ENCODE measurements at places on chromosomes 1 and 21.

GRCh38 chr1:1346501-1346890 lies 2.7 kb downstream of the DVL1 start:
- DNase-seq, result no peak

DNA sequence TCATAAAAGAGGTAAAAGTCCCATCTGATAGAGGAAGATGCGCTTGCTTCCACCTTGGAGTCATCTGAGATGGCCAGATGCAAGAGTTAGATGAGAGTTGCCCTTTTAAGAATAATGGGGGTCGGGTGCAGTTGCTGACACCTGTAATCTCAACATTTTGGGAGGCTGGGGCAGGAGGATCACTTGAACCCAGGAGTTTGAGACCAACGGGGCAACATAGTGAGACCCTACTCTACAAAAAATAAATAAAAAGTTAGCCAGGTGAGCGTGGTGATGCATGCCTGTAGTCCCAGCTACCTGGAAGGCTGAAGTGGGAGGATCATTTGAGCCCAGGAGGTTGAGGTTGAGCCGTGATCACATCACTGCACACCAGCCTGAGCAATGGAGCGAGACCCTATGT lies 13.5 kb upstream of the TEDDM1 start:
- DNase-seq, result no peak

- DNase-seq, result no peak
These were observed 166.6 kb upstream of the SGIP1 start for GRCh38 chr1:66367369-66367768.

DNA sequence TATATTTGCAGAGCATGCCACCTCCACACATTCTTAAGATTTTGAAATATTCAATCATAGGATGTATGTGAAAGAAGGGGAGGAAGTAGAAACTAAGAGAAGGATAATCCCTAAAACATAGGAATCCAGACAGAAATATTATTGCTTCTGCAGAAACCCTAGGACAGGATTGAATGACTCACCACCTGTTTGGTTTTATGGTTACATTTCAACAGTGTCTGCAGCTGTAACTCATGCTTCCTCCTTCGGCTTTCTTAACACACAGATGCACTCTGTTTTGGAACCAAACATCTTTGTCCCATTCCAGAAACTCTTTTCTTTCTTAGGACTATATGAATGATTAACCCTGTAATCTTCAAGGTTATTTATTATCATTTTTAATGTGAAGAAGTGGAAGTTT lies 20.7 kb downstream of the RGS7 start:
- DNase-seq, result no peak

DNA sequence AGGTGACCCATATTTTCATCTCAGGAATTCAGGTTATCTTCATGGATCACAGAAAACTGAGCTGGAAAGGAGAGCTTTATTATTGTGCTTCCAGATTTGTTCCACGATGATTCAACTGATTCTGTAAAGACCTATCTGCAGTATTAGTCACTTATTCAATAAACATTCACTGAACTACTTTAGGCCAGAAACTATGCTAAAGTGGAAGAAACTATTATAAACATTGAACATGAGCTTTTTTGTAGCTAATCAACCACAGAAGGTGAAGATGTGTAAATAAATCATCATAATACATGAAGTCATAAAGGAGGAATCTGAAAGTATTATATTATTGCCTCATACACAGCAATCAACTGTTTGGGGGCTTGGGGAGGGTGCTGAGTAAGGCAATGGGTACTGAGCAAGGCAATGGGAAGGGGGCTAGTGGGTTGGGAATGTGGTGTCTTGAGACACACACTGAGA lies 30.6 kb upstream of the EXO1 start:
- no peak for DNase-seq

- no peak for DNase-seq
These were observed 224.6 kb upstream of the C1orf174 start for GRCh38 chr1:4124631-4125145.

- DNase-seq, result no peak
These were observed 142.8 kb downstream of the ETS2 start for GRCh38 chr21:38948377-38949069.

DNA sequence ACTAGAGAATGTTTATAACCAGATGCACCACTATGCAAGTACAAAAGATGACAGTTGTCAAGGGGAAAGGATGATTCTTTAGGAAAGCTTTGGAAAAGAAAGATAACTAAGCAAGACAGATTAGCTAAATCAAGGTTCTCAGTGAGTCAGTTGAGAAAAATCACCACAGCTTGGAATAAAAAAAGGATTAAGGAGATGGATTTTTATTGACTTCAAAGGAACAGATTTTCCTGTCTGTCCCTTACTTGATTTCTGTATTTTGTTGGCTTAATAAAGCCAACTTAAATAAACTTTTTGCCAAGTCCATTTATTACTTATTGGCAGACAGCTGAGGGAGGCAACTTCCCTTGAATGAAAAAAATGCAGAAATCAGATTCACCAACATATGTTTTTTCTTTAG lies 93.9 kb downstream of the NR5A2 start:
- no peak for DNase-seq

DNA sequence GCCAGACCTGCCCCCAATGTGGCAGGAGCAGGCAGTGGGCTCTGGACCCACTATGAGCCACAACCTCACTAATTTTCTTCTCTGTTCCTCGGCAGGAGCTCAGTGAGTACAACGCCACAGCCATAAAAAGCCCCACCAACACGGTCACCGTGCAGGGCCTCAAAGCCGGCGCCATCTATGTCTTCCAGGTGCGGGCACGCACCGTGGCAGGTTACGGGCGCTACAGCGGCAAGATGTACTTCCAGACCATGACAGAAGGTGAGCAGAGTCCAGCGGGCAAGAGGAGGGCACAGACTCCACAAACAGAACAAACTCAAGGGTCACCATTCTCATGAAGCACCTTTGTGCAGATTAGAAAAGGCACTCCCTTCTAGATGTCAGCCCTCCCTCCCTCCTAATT lies 79.9 kb downstream of the LACTBL1 start:
- DNase-seq, result no peak

GRCh38 chr1:47755101-47755990 lies 241.8 kb downstream of the TRABD2B start:
- DNase-seq, result no peak

DNA sequence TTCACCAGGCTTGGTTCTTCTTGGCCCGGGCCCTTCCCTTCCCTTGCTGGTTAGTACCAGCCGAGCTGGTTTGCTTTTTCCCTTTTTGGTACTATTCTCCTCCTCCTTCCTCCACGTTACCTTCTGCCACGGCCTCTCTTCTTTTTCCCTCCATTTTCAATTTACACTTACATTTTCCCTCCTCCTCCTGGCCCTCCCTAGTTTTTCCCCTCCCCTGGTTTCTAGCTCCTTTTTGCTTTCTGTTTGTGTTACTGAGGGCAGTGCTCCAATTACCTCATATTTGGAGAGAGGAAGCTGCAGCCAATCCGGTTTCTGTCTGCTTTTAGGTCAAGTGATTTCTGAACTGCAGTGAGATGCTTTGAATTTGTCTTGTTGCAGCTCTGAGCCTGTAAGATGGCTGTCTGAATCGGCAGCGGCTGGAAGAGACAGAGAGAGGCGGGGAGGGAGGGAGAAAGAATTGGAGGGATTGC lies 63.7 kb downstream of the MACF1 start:
- peak; percentile 67 for DNase-seq

DNA sequence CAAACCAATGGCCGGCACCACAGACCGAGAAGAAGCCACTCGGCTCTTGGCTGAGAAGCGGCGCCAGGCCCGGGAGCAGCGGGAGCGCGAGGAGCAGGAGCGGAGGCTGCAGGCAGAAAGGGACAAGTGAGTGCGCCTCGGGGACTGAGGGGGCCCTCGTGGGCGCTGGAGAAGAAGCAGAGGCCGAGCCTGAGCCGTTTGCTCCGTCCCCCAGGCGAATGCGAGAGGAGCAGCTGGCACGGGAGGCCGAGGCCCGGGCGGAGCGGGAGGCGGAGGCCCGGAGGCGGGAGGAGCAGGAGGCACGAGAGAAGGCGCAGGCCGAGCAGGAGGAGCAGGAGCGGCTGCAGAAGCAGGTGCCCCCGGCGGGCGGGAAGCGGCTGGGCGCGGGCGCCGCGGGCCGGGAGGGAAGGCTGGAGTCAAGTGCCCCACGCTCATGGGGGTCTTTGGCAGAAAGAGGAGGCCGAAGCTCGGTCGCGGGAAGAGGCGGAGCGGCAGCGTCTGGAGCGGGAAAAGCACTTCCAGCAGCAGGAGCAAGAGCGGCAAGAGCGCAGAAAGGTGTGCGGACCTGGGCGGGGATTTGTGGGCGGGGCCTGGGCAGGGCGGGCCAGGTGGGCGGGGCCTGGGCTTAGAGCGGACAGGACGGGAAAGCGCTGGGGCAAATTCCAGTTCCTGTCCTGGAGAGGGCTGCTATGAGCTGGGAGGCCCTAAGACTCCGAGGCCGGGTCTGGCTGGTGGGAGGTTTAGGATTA lies 22.7 kb downstream of the MAP7D1 start:
- no peak for DNase-seq
